ENCODE measurements at places on chromosomes 4 and X.

DNA sequence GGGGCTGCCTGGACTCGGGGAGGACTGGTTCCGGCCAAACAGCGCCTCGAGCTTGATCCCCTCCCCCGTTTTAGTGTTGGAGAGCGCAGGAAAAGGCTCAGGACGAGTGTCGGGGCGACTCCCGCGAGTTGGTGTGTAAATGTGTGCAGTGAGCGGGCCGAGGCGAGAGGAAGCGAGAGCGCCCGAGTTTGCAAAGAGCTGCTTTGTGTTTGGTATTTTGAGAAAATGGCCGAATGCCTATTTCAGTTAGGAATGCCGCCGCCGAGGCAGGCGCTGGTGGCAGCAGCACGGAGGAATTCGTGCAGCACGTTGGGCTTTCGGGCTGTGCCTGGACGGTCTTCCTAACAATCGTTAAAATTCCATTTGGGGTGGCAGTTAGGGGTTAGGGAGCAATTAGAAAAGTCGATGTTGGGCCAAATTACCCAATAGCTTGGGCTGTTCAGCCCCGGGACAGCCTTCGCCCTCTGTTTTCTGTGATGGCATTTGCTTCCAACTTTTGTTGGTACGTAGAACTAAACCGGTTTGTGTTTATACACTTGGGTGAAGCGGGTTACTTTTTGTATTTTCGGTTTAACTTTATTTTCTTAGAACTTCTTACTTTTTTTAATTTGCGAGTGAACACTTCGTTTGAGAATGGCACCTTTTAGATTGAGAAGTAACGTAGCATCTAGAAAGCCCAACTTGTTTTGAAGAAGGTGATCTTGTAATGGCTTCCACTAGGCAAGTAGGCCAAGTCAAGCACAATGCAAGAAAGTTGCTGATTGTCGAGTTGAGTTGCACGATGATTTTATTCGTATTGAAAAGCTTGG is 1.6 kb downstream of the REST start:
- peak; percentile 30 for DNase-seq

- DNase-seq, result no peak
Observed at GRCh38 chr4:8167815-8168214, 9.2 kb upstream of the ABLIM2 start.

DNA sequence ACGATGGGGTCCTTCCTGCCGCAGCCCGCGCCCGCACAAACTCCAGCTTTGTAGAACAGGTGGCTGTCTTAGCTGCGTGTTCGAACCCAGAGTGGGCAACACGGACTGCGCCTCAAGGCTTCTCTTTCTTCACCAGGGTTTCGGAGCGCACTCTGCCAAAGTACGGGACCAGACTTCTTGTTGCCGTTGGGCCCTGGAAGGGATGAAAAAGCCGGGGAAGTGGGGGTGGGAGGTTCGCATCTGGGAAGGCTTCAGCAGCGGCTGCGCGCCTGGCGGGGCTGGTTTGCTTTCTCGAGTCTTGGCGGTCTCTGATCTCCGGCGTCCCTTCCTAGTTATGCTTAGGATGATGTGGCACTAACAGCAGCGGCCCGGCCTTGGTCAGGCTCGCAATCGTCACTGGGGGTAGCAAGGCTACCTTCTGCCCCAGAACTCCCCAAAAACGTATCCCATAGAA is 673 bp downstream of the PARM1 start:
- no peak for DNase-seq

DNA sequence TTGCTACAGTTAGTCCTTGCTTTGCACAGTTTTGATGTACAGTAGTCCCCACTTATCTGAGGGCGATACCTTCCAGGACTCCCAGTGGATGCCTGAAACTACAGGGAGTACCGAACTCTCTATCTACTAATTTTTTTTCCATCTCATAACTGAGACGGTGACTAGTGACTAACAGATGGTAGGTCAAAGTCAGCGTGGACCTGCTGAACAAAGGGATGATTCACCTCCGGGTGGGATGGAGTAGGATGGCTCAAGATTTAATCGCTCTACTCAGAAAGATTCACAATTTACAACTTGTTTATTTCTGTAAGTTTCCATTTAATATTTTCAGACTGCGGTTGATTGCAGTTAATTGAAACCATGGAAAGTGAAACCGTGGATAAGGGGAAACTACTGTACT is 655.8 kb downstream of the ZNF674 start:
- DNase-seq, result no peak

DNA sequence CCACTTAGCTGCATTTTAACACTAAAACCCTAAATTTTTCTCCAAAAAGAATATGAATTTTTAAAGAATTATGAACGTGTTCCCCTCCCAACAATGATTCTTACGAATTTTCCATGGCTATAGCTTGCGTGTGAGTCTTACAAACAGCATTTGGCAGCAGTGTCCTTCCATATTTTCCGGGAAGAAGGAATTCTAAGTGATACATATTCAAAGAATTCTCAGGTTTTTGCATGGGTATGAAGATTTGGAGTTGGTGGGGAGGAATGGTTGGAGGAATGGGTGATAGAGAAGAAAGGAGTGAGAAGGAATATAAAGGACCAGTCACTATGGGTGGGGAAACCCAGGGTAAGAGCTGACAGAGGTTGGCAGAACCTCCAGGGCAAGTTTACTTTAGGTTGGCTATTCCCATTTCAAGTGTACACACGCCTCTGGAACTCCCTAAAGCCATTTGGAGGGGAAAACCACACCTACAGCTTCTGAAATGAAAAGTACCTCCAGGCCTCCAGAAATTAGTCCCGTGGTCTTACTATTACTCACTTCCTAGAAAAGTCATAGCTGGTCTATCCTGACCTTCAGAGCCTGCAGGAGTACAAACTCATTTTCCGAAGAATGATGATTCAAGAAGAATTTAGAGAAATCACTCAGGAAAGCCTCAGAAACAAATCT is 420.8 kb upstream of the DIPK2B start:
- DNase-seq, result no peak

- no peak for DNase-seq
Observed at GRCh38 chr4:152458801-152459302, 77.0 kb downstream of the FBXW7 start.

DNA sequence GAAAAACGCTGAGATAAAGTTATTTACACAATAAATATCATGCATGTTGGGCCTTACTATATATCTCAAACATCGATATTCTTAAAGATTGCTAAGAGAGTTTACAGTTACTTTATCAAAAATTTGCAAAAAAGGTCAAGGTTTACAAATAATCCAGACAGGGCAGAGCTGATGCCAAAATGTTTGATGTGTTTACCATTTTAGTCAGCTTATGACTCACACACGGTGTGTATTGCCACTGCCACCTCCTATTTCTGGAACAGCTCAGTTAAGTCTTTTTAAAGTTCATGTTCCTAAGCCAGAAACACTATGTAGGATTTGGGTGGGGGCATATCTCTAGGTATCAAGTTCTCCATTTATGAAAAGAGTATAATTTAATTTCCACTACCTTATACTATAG is 580.6 kb downstream of the INPP4B start:
- no peak for DNase-seq

GRCh38 chr4:20368926-20369325 is 117.2 kb downstream of the SLIT2 start:
- DNase-seq, result no peak

GRCh38 chr4:125735102-125735501 is 420.3 kb downstream of the FAT4 start:
- no peak for DNase-seq

GRCh38 chr4:149370785-149371420 is 444.7 kb downstream of the IQCM start:
- peak; percentile 50 for DNase-seq

- no peak for DNase-seq
Observed at GRCh38 chrX:38082309-38082708, 76.0 kb downstream of the SYTL5 start.

DNA sequence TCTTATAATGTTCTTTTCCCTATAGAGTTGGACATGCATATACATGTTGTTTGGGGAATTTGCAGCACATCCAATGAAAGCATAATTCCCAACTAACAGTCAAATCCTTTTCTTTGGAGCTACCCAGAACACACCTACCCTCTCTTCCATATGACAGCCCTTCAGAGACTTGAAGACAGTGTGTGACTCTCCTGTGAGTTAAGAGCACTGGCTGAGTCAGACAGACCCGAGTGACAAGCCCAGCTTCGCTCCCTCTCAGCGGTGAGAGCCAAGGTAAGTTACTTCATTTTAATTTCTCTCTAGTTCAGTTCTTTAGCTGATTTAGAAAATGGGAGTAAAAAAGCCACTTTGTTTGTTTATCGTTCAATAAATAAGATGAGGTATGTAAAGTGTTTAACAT is 86.3 kb downstream of the RTL9 start:
- no peak for DNase-seq

- no peak for DNase-seq
Observed at GRCh38 chr4:30839583-30840520, 119.7 kb downstream of the PCDH7 start.

- no peak for DNase-seq
Observed at GRCh38 chr4:57023104-57023503, 44.4 kb downstream of the POLR2B start.

GRCh38 chr4:118834070-118834469 is 1.9 kb downstream of the SEC24D start:
- no peak for DNase-seq

DNA sequence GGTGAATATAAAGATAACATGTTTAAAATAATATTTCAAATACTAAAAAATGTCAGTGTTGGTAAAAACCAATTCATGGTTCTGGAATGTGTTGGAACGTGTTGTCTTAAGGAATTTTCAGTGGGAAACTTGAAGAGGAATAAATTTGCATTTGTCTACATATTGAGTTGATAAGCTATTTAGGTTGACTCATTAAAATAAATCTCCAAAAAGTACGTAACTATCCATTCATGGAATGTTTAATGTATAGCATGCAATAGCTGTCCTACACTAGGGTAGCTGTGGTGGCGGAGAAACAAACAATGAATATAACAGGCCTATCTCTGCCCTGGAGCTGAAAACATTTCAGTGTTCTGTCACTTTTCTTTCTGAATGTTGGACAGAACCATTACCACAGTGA is 20.3 kb downstream of the SHISA3 start:
- DNase-seq, result no peak

DNA sequence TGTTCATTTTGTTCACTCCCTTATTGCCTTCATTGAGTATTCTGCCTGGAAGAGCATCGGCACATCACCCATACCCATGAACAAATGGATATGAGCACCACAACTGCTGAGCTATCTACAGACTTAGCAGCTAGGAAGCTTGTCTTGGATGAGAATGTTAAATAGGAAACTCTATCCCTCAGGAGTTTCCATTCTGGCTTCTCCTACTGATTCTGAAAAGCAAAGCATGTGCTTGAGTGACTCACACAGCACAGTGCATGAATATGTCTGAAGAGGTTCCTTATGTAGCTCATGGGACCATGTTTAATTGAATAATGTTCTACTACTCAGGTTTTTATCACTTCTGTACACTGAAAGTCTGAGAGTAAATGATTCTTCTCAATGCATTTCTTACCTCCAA is 57.3 kb upstream of the MXRA5 start:
- no peak for DNase-seq

DNA sequence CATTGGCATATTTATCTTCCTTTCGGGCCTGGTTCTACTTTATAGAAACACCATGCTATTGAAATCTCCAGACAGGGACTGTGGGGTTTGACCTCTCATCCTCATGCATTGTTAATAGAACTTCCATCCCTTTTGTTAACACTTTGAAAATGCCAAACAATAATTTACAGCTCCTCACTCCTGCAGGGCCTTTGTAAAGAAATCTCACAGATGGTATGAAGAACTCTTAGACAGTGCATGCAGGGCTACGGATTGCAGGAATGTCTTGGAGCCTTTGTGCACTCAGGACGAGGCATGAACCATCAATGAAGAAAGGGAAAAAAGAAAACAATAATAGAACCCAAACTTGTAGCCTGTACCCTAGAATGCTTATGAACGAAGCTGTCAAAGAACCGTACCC is 92.8 kb upstream of the TMEM47 start:
- no peak for DNase-seq

- no peak for DNase-seq
Observed at GRCh38 chr4:113468165-113469022, 293.1 kb downstream of the CAMK2D start.

GRCh38 chr4:138609943-138610350 is 367.8 kb upstream of the SLC7A11 start:
- DNase-seq, result no peak

DNA sequence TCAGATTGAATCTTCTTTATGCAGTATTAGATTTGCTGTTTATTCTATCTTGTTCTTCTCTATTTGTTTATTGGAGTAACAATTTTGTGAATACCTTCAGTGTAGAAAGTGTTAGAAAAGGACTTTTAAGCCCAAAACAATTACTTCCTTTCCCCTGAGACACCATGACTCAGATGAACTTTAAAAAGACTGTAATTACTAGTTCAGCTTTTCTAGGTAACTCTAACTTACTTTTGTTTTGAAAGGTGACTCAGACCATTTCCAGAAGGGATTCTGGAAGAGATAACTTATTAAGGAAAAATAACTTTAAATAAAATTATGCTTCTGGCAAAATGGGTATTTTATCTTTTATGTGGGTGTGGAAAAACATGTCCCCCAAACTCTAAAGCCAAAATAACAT is 561.5 kb upstream of the PCDH10 start:
- no peak for DNase-seq

DNA sequence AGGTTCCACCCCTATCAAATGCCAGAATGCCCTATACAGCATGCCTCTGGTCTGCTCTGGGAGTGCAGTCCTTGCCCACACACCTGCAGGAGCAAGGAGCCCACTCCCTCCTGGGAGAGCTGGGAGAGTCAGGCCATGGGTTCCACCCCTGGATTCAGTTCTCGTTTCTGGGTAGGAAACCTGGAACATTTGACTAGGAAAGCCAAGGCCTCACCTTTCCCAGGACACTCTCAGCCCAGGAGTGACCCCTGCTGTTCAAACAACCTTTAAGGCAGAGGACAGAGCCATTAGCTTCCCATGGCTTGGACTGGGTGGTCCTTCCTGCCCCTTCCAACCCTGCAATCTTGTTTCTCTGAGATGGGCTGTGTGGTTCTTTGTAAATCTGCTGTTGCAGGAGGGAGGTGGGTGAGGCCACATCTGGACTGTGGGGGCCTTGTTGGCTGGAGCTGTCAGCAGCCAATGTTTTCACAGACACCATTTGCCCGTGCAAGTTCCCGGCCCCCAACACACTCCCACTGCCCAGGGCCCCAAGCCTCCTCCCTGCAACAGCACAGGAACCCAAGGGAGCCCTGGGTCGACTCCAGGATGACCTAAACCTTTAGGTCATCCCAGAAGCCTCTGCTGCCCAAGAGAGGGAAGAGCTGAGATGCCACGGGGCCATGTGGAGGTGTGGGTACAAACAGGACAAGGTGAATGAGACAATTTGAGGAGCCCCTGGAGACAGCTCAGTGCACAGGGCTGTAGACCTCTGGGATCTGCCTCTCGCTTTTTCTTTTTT is 104.4 kb downstream of the PJA1 start:
- no peak for DNase-seq

GRCh38 chr4:39635023-39635422 is 3.6 kb downstream of the SMIM14 start:
- no peak for DNase-seq

GRCh38 chr4:4694296-4694772 is 152.5 kb upstream of the STX18 start:
- DNase-seq, result no peak
